ENCODE measurements at places on chromosomes 2 and 18.
A peak's percentile ranks its signal among the peaks of the same experiment; 100 is the strongest.

DNA sequence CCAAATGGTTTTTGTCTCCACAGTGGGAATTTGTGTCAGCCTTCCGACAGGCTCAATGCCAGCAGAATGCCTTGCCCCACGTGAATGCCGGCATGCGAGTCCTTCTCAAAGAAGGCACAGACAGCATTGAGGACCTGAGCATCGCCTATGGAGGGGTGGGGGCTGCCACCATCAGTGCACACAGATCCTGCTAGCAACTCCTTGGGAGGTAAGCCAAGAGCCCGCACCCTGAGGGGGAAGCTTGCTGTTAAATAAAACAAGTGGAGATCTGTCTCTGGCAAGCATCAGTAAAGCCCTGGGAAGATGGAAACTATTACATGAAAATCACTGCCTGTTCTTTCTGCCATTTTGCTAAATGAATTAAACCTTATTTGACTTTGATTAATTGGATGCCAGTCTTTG lies 67.5 kb upstream of the BZW1 start:
- DNase-seq = no peak

GRCh38 chr18:58584200-58585127 lies 44.4 kb downstream of the ALPK2 start:
- no peak for DNase-seq

DNA sequence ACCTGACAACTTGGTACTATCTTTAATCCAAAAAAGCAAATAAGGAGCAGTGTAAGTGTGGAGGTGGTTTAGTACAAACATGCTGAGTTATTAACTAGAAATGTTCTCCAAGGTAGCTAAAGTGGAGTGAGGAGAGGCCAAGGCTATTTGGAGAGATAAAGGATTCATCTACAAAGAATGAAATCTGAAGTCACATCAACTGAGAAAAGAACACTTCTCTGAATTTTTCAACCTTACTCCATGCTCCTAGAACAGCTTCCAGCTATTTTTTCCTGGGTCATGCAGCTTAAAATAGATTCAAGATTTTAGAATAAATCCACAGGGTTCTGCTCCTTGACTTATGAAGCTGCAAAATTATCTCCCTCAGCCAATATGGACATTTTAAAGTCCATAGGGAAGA lies 18.7 kb downstream of the IMMT start:
- no peak for DNase-seq

DNA sequence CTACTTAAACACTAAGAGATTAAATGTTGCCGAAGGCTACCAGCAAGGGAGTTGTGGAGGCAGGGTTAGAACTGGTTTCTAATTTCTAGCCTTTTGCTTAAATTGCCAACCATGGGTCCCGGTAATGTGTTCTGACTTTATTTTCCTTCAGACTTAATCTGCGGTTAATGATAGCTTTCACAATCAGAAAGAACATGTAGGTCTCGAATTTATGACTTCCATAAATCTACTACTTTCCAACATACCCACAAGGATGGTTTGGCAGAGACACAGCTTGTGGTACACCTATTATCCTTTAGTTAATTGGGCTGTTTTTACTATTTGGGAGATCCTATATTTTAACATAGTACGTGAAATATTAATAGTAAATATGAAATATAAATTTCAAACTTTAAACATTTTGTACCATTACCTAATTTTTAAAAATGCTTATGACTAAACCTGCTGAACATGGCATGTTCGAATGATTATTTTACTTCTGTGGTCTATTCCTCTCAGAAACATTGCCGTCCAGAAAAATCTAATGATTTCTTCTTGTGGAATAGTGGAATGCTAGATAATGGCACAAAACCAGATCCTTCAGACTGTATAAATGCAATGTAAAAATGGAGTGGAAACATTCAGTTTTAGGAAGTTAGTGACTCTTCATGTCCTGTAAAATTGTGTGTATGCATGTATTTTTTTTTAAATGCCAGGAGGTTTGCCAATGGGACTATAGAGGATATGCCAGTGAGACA lies 41.3 kb downstream of the PARD3B start:
- no peak for DNase-seq

- DNase-seq = peak; percentile 81
These were observed 7.3 kb downstream of the EMILIN2 start for GRCh38 chr18:2853926-2854664.
